ENCODE measurements at places on chromosomes 4 and X.

DNA sequence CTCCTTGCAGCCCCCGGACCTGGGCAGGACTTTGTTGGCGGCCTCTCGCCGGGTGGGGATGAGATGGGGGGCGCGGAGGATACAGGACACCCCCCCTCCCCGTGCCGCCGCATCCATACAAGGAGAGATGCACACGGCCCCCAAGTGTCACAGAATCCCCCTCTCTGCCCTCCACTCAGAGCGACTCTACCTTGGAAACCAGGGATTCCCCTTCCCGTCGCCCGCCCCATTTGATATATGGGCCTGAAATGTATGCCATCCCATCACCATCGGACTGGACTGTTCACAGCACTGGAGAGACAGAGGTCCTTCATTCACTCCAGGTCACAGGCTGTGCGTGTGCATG is 426 bp downstream of the PORCN start:
- no peak for DNase-seq

DNA sequence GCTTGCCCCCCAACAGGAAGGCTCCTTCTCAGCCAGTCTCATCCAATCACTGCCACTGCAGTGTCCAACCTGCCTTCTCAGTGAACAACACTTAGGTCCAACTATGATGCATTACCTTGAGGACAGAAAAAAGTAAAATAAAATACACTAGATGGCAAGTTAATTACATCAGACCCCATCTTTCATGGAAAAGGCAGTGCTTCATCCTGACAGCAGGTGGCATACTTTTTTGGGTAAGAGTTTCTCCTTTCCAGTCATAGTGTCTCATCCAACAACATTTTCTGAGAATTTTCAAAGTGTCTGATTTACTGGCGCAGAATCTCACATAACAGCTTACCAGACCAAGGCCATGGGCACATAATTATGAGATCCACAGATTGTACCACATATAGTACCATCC is 1742.8 kb downstream of the PCDH7 start:
- DNase-seq: peak; percentile 38

DNA sequence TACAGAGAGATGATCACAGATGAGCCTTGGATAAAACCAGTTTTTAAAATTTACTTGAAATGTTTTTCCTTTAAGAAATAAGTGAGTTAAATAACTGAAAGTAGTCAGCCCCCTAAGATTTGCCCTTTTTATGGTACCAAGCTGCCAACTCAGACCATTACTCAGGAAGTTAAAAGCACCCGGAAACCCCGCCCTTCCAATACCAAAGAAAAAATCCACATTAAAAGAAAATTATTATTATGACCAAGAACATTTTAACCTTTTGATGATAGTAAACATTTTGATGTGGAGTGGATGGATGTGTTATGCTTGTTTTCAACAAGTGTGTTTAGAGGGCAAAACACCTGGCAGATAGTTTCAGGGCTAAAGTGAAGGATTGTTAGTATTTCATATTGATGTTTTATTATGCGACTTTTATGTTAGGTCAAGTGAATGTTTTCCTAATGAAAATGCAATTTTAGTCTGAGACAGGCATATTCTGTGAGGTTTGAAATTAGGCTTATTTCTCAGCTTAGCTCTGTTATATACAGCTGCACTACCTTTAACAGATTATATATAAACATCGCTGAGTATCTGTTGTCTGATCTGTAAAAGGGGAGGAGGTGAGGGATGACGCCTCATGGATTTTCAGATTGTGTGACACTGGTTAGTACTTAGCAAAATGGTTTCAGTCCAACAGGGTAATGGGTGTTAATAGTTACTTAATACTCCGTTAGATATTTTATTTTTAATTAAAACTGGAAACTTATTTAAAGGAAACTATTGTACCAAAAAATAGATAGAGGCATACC is 89.0 kb downstream of the KDM6A start:
- DNase-seq: no peak

- peak; percentile 80 for DNase-seq
These were observed 239.0 kb upstream of the JADE1 start for GRCh38 chr4:128570387-128570975.

DNA sequence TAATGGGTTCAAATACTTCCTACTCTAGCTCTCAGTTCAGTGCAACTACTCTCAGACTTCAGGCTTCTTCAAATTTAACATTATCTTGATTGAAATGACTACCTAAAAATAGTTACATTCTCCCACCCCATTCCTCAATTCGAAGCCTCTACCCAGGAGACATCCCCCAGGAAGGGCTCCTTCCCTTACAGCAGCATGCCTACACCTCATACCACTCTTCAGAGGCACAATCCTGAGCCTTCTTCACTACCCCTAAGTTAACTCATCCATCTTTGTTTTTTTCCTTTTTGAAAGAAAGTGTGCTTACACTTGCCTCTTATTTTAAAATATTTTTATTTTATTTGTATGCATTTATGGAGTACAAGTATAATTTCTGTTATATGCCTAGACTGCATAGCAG is 17.2 kb upstream of the PRSS48 start:
- no peak for DNase-seq

DNA sequence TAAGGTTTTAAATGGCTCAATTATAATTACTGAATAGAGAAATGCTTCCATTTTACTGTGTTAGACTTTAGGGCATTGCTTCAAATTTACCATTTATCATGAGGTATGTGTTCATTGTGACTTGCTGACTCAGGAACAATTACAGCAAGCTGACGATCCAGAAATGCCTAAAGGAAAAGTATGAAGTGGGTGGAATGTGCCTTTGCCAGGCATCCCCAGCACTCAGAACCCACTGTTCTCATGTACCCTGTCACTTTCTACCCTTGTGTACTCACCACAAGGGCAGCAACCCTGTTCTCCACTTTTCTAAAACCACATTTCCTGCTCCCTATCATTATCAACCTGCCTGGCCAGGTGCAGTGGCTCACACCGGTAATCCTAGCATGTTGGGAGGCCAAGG is 41.5 kb downstream of the QRFPR start:
- DNase-seq: peak; percentile 8

GRCh38 chr4:117527601-117528000 is 442.2 kb upstream of the TRAM1L1 start:
- DNase-seq: no peak

- peak; percentile 64 for DNase-seq
These were observed 145.5 kb upstream of the NAP1L5 start for GRCh38 chr4:88843067-88843685.

- DNase-seq: no peak
These were observed 156.4 kb downstream of the ARX start for GRCh38 chrX:24859211-24859841.

GRCh38 chrX:14274691-14275090 is 245.0 kb upstream of the GEMIN8 start:
- no peak for DNase-seq

GRCh38 chr4:92776080-92776479 is 472.3 kb downstream of the GRID2 start:
- peak; percentile 60 for DNase-seq

GRCh38 chr4:172727631-172728030 is 441.0 kb upstream of the GALNT7 start:
- no peak for DNase-seq

- no peak for DNase-seq
These were observed 98.1 kb downstream of the MMRN1 start for GRCh38 chr4:89992744-89993143.

DNA sequence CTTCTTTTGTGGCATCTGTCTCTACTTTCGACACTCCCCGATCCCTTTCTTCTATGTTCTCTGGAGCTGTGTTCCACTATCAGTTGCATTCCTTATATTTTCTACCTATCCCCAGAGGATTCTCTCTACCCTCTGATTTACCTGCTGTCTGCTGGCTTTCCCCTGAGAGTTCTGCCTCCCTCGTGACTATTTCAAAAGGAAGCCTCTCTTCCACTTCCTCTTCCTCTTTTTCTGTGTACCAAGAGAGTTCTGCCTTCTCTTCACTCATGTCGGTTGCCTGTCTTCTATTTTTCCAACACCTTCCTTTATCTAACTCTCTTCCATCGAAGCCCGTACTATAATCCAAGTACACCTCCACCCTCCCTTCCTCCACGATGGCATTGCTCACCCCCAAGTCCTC is 631.7 kb downstream of the SMARCA1 start:
- DNase-seq: no peak

GRCh38 chr4:128220286-128221235 is 67.1 kb downstream of the PGRMC2 start:
- peak; percentile 76 for DNase-seq

- no peak for DNase-seq
These were observed 79.9 kb upstream of the ATOH1 start for GRCh38 chr4:93748373-93749291.

- peak; percentile 7 for DNase-seq
These were observed 35.8 kb downstream of the GPR82 start for GRCh38 chrX:41759817-41760216.

DNA sequence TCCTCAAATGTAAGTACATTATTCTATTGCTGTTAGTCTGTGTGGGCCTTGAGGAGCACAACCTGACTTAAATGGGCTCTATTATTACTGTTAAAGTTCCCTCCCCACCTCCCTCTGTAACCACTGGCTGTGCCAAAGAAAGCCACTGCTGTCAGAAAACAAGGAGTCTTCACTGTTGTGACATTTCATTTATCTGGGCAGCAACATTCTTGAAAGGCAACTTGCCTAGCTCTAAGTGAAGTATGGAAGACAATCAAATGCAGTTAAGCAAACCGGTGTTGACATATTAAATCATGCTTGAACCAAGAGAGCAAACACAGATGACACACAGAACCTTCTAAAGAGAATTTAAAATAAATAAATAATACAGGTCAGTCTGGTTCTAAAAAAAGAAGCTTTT is 81.0 kb downstream of the EPHA5 start:
- DNase-seq: no peak

- no peak for DNase-seq
These were observed 54.9 kb downstream of the WDR19 start for GRCh38 chr4:39237179-39237578.

- no peak for DNase-seq
These were observed 10.1 kb downstream of the SEC24D start for GRCh38 chr4:118825799-118826198.

DNA sequence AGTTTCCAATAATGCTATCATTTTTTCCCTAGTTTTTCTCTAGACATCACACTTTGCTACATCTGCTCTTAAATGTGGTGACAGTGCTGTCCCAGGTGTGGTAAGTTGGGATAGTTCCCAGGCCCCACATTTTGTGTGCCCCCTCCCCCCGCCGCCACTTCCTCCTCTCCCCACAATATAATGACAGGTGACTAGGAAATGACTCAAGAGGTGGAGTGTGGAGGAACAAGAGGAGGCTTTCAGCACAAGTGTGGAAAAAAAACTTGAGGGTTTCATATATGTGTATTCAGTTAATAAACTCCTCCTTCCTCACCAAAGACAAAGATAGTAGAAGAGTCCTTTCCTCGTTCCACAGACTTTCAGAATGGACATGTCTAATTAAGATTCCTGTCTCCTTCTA is 18.3 kb upstream of the IL21 start:
- peak; percentile 40 for DNase-seq

- no peak for DNase-seq
These were observed 47.9 kb upstream of the TSPAN5 start for GRCh38 chr4:98706200-98706813.

DNA sequence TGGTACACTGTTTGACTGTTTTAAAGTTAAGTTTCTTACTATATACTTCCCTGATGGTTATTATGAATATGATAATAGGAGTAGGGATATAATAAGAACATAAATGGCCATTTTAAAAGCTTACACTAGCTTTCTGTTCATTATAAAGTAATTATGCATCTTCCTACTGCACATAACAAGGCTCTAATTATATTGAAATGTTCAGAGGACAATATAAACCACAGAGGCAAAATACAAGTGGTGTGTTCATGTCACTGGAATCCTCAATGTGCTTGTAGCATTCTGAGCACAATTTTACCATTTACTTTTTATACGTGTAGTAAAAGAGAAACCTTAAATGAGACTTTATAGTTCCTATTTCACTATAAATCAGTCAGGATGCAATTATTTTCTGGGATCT is 268.3 kb downstream of the TMA16 start:
- no peak for DNase-seq

DNA sequence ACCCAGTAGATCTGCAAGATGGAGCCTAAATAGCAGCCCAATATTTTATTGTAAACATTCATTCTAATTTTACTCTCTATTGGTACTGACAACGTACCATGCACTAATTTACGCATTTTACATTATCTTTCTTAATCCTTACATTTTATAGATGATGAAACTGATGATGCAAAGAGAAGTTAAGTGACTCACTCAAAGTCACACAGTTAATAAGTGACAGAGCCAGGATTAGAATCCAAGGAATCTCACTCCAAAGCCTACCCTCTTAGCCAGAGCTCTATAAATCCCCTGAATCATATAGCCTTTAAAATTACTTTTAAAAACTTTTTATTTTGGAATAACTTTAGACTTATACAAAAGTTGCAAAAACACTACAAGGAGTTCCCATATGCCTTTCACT is 37.6 kb downstream of the PHKA1 start:
- no peak for DNase-seq

DNA sequence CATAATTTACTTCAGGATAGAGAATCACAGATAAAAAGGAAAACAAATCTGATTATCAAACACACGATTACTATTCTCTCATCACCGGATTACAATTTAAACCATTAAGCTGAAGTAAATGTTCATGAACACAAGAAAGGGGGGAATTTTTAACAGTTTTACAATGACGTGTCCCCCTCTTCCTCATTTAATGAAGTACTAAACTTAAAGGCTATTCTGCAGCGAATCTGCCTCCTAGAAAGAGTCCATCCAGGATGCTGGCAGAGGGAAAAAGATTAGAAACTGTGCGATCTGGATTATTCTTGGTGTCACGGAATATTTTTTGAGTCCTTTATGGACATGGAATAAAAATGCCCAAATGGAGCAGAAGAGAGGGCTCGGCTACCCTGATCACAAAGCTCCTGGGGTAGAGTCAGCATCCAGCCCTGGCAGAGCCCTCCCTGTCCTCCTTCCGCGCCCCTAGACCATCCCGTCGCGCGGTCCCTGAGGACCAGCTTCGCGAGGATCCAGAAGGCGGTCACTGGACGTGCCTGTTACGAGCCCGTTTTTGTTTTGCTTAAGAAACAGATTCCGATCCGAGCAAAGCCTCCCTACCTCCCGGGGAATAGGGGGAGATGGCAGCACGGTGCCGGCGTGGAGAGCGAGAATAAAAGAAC is 1.2 kb downstream of the ELF2 start:
- peak; percentile 45 for DNase-seq

DNA sequence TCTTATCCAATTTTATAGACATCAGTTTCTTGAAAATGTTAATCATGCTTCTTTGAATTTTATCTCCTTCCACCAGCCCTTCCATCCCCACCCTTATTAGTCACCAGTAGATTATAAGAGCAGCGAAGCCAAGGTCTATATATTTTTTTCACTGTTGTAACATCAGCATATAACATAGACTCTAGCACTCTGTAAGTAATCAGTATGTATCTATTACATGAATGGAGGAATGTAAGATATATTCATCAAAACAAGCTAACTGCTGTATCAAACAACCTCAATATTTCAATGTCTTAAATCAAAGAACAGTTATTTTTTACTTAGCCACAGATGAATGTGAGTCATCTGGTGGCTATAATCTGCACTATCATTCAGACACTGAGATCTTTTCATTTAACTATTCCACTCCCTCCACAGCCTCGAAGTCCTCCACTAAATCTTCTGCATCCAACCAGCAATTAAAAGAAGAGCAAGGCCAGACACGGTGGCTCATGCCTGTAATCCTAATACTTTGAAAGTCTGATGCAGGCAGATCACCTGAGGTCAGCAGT is 178.9 kb downstream of the CENPC start:
- DNase-seq: no peak

- no peak for DNase-seq
These were observed 481.8 kb downstream of the FGF13 start for GRCh38 chrX:138229718-138230117.
